ENCODE measurements at places on chromosomes 4 and X.
A peak's percentile ranks its signal among the peaks of the same experiment; 100 is the strongest.

- no peak for DNase-seq
These were observed 67.0 kb downstream of the CLCN4 start for GRCh38 chrX:10223781-10224180.

DNA sequence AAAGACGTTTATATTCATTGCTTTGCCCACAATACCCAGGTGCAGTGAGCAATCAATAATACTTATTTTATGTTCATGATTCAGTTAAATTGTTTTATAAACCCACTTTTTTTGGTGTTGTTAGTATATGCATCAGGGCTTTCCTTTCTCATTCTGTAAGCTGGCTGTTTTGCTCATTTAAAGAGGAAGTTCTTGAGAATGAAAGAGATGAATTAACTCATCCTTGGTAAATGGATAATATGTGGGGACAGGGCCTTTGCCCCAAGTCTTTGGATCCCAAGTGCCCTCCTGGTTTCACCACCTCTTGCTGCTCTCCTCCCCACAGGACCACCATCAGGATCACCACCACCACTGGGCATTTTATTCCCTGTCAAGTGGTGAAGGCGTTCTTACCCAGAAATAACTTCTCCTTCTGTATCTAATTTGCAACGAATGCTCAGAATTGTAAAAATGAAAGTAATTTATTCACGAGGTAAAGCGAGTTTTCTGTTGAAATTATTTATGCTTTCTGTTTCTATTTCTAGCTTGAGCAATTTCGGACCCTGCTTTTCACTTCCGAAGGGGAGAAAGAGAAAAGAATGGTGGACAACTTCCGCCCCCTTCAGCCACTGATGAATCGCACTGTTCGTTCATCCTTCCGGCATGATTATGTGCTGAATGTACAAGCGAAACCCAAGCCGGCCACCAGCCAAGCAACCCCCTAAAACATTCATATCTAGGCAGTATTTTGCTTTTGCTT is 8.2 kb upstream of the ZRSR2 start:
- DNase-seq = no peak

GRCh38 chr4:48654015-48654664 is 125.9 kb downstream of the FRYL start:
- no peak for DNase-seq

DNA sequence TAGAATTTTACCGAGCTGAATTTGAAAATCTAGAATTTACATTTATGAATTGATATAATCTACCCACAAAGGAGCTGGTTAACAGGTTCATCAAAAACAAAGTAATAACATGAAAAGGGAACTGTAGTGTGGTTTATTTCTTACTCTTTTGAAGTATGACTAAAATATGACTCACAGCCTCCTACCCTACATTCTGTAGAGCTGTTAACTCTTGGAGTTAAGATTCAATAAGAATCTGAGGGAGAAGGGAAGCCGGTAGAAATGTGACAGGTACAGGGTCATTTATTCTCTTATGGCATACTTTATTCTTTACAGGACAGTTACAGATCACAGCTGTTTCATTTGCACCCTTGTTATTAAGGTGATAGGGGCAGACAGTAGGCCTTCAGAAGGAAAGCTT is 132.2 kb upstream of the FAM47B start:
- no peak for DNase-seq

- DNase-seq = no peak
These were observed 863.3 kb downstream of the CENPC start for GRCh38 chr4:66681962-66682361.

GRCh38 chrX:69070949-69071650 is 94.2 kb downstream of the PJA1 start:
- peak; percentile 70 for DNase-seq

GRCh38 chr4:121375262-121375661 is 5.6 kb downstream of the QRFPR start:
- DNase-seq = no peak

DNA sequence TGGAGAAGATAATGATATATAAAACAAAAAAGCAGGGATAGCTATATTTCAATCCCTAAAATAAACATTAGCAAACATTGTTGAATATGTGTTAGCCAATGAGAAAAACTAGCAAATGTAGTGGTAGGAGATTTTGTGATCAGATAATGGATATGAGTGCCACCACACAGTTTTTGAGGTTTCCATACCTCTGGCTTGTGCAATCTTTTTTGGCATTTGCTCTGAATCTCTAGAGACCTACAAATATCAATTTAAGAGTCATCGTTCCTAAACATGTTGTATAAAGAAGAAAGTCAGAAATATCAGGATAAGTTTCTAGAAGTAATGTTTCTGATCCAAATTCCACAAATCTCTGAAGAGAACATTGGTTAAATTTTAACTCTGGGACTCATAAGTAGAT is 308.7 kb downstream of the PDGFC start:
- DNase-seq = no peak

- no peak for DNase-seq
These were observed 149.3 kb downstream of the SPANXN1 start for GRCh38 chrX:145396612-145397011.

DNA sequence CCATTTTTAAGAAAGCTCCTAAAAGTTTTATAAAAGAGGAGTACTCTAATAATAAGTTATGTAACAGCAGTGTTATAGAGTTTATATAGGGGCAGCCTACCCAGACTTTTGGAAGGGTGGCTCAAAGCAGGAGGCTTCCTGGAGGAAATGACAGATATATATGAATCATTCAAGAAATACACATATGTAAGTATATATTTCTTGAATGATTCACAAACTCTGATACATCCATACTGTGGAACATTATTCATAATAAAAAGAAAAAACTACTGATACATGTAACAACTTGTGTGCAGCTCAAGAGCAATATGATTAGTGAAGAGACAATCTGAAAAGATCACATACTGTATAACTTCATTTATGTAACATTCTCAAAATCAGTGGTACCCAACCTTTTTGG is 166.2 kb downstream of the WDFY3 start:
- DNase-seq = no peak

- peak; percentile 71 for DNase-seq
These were observed 657 bp downstream of the TCEAL8 start for GRCh38 chrX:103254171-103254824.

GRCh38 chr4:161121451-161121850 is 1042.3 kb downstream of the FSTL5 start:
- no peak for DNase-seq

- DNase-seq = peak; percentile 74
These were observed 78.3 kb upstream of the ATXN3L start for GRCh38 chrX:13397878-13398818.

DNA sequence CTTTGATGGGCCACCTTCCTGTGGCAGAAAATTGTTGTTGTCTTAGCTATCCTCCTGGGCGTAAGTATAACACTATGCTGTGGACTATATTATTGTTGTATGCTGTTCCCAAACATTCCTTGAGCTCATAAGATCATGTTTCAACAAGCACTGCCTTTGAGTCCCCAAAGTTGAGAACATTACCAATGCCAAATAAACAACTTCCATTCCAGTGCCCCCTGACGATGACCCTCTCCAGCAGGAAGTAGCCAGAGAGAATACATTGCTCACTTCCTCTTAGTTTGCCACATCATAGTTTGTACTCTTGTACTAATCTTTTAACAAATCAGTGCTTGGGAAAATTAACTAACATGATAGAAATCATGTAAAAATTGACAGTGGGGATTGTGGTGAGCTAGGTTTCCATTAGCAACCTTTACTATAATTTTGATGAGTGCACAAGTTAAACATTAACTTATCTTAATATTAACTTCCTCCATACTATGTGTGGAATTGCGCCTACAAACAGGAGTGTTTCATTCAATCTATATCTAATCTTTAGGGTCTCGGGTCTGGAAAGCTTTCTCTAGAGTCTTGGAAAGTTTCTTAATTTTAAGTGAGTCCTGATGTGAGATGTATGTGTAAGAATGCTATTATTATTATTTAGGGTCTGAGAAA is 20.3 kb upstream of the DHX15 start:
- no peak for DNase-seq

- DNase-seq = no peak
These were observed 22.8 kb upstream of the ARHGAP24 start for GRCh38 chr4:85452058-85452731.

DNA sequence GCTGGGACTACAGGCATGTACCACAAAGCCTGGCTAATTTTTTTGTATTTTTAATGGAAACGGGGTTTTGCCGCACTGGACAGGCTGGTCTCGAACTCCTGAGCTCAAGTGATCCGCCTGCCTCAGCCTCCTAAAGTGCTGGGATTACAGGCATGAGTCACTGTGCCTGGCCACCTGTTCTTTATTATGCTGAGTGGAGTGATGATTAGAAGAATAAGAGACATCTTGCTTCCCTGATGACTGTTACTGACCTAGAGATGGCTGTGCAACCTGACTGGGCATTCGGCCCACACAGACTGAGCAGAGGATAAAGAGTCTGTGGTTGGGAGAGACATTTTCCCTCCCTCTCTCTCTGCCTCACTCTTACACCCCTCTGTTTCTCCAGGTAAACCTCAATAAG is 56.7 kb downstream of the SPINK2 start:
- DNase-seq = no peak

DNA sequence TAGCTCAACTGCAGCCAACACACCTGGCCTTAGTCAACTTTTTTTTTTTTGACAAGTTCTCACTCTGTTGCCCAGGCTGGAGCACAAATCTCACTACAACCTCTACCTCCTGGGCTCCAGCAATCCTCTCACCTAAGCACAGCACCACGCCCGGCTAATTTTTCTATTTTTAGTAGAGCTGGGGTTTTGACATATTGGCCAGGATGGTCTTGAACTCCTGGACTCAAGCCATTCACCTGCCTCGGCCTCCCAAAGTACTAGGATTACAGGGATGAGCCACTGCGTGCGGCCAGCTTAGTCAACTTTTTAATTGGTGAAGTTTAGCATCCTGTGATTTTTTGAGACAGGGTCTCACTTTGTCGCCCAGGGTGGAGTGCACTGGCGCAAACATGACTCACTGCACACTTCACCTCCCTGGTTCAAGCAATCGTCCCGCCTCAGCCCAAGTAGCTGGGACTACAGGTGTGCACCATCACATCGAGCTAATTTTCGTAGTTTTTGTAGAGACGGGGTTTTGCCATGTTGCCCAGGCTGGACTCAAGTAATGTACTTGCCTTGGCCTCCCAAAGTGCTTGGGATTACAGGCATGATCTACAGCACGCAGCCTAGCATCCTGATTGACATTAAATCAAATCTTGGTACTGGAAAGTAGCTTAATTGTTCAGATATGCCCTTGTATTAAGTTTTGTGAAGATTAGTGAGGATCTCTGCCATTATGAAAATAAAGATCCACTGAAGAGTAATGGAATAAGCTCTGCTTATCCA is 8.3 kb downstream of the HNRNPDL start:
- no peak for DNase-seq

DNA sequence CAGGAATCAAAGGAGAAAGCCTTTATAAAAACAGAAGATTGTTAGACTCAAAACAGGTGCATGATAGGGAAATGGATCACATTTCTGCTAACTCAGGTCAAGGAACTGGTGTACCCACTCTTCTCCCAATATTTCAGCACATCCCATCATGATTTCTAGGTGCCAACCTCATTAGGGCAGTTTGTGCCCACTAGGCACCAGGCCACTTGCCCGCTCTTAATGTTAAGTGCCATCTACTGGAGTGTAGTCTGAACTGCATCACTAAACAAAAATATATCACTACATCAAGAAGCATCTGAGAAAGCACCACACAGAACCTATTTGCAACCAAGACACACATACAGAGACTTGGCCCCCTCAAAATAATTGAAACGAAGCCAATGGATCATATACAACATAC is 140.4 kb upstream of the GRID2 start:
- DNase-seq = no peak

- DNase-seq = peak; percentile 51
These were observed 449.8 kb downstream of the C4orf33 start for GRCh38 chr4:129545599-129546278.

- DNase-seq = no peak
These were observed 392.8 kb upstream of the NR3C2 start for GRCh38 chr4:148834804-148835631.

DNA sequence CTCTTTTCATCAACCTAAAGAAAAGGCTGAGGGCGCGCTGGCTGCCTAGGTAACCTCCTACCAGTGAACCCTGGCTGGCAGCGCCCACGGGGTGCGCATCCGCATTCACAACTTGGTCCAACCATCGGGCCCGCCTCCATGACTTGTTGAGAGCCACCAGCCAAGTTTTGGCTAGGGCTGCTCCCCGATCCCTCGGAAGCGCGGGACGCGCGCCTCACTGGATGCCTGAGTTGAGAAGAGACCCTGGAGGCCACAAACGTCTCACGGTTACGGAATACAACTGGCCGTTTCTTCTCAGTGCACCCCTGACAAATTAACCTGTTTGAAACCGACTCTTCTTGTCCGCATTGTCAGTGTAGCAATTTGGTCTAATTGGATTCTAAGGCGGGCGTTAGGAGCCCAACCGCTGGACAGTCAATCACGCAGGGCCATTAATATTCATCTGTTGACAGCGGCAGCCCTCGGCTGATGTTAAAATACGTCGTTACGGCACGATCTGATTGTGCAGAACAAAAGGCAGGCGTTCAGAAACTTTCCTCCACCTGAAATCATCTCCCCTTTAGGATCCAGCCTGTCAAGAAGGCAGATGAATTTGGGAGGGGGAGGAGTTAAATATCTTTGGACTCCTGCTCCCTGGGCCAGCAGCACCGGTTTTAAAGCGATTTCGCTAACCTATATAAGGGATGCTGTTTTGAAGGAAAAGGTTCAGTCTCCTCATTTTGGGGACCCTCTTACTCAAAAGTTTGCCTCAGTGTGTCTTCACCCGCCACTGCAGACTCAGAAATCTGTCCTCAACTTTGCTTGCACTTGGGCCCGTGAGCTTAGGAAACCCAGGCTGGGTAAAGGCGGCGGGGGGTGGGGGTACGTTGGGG is 1.2 kb downstream of the GPC3 start:
- peak; percentile 31 for DNase-seq

DNA sequence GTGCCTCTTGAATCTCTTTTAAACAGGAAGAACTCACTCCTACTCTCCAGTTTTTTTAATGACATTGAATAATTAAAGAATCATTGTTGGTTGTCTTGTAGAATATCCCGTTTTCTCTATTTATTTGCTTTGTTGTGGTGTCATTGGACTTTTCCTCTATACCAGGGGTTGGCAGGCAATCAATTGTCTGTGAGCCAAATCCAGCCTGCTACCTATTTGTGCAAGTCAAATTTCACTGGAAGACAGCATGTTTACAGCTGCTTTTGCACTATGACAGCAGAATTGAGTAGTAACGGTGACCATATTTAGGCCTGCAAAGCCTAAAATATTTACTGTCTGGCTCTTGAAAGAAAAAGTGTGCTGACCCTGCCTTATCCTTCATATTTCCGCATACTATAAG is 34.8 kb downstream of the POLA1 start:
- DNase-seq = no peak

- no peak for DNase-seq
These were observed 7.0 kb downstream of the AMMECR1 start for GRCh38 chrX:110310896-110311295.

- no peak for DNase-seq
These were observed 25.0 kb downstream of the CRMP1 start for GRCh38 chr4:5867866-5868265.

DNA sequence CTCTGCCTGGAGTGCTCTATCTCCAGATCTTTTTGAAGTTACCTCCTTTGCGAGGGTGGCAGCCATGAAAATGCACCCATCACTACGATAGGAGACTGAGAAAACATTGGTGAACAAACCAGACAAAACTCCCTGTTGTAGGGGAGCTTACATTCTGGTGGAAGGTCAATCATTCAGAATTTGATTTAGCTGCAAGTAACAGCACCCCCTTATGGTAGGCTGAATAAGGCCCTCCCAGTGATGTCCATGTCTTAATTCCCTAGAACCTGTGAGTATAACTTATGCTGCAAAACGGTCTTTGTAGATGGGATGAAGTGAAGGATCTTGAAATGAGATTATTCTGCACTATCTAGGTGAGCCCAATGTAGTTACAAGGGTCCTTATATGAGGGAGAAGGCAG is 5.6 kb upstream of the TEC start:
- DNase-seq = no peak

- DNase-seq = no peak
These were observed 705.9 kb downstream of the FSTL5 start for GRCh38 chr4:161457906-161458305.
